Activated T-helper 1 cell treated with anti-CD3 and anti-CD28 coated beads, Interleukin-12 subunit alpha, Interleukin-12 subunit beta, Interleukin-2, Interleukin-4 antibody, amounts not matched to agents 30 ng/mL and 10 ng/mL and 1 ng/mL, durations not matched to agents 14 hours and 24 hours and 36 hours (primary cell): ENCODE measurements at places on chromosomes 2 and 18. TPM values are rescaled to one million over a fixed set of nuclear protein-coding genes. Genes with fewer than 3 reads are reported as not detected.

The ATP8B1 gene
- 0.05 and 0.16 TPM in 2 replicates for total RNA-seq

The GEN1 gene
- 28.1 and 31.8 TPM in 2 replicates for total RNA-seq

The CCBE1 gene
- total RNA-seq: 0.02 TPM in 1 of 2 replicates, not detected in the other

The COL5A2 gene
- 0.08 and 0.22 TPM in 2 replicates for total RNA-seq

The BBS5 gene
- 3.3 and 3.6 TPM in 2 replicates for total RNA-seq

The STPG4 gene
- total RNA-seq: 0.34 TPM in 1 of 2 replicates, not detected in the other

DNA sequence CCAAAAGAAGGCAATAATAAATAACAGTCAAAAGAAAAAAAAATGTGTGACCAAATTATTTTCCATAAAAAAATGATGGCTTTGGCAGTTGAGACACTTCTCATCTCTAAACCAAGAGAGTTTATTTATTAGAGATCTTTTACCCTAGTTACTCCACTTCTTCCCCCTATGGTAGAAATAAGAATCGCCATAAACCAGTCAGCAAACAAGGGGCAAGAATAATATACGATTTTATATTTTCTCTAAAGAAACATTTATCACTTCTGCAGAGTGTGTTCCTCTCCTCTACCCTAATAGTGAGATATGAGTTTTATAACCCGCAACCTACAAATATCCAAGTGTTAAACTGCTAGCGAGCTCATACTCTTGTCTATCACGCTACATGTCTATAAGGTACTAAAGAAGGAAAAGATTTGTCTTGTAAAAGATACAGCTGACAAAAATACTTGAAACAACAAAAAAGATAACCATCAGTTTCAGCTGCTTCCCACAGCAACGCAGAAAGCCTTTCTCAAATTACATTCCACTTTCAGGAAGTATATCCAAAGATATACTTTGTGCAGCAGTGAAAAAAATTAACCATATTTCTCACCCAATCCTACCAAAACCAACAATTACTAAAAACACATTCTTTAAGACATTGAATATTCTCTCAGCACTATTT is 2.3 kb downstream of the RNF103 start:
- H3K4me3 ChIP-seq: peak overlapping the region; percentile 93
- H3K27ac ChIP-seq: peak overlapping the region; percentile 55
- peaks cover 12% of the 10 kb centered on the region for H3K27me3 ChIP-seq
- H3K4me1 ChIP-seq: peaks cover 57% of the 10 kb centered on the region
- peaks cover 25% of the 10 kb centered on the region for H3K36me3 ChIP-seq

DNA sequence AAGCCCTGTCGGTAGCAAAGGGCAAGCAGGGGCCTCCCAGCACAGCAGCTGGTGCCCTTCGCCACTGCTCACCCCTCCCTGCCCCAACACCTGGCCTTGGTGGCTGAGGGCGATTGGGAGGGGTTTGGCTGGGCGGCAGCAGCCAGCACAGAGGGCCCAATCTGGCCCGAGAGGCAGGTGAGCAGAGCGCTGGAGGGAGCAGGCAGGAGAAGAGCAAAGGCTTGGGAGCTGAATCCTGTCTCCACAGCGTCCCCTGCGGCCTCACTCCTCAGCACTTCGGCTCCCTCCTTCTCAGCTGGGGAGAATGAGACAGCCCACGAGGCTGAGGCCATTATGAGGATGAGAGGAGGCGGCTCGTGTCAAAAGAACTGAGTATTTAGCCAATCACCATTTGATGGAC is 74.9 kb upstream of the TAF1B start:
- no peaks in the 10 kb centered on the region for H3K36me3 ChIP-seq
- no peak for DNase-seq
- peaks cover 4% of the 10 kb centered on the region for H3K27me3 ChIP-seq
- no peak overlapping the region for H3K27ac ChIP-seq
- H3K4me1 ChIP-seq: peaks cover 50% of the 10 kb centered on the region

DNA sequence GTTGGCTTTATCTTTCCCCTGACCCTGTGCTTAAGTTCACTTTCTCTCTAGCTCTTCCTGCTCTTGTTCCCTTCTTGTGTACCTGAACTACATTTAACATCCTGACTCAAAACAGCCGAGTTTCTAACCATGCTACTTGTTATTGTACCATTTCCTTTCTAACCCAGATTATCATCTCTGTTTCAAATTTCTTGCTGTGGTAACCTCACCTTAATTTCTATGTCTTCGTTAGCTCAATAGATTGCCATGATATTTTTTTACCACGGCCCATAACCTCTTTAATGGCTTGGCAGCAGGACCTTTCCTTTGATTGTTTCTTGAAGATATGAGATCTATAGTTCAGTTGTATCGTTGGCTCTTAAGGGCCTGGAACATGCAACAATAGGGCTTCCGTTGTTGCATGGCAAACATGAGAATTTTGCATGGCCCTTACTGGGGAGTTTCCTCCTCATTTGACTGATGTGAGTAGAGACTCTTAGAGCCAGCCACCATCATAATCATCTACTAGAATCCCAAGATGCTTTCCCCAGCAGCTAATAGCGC is 11.1 kb downstream of the CFAP36 start:
- H3K36me3 ChIP-seq: peaks cover 39% of the 10 kb centered on the region
- peak overlapping the region; percentile 85 for H3K27ac ChIP-seq
- no peaks in the 10 kb centered on the region for H3K27me3 ChIP-seq
- H3K4me3 ChIP-seq: peak overlapping the region; percentile 4
- H3K4me1 ChIP-seq: peaks cover 18% of the 10 kb centered on the region
- DNase-seq: no peak

DNA sequence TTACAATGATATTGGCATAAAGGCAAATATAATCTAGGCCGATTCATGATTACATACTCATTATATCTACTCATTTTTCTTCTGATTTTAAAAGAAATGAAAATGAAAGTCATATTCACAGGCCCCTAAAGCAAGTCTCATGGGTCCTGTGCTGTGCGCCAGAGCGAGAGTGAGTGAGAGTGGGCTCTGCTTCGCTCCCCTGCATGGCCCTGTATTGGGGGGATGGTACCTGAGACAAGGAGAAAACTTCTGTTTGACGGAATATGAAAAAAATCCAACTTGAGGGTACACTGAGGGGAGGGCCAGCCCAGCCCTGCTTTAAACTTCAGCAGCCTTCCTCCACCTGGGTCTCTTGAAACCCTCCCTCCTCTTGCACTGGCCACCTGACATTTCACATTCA is 81.4 kb upstream of the RGPD5 start:
- DNase-seq: no peak
- no peaks in the 10 kb centered on the region for H3K36me3 ChIP-seq
- H3K4me3 ChIP-seq: no peak overlapping the region
- no peaks in the 10 kb centered on the region for H3K4me1 ChIP-seq
- H3K27me3 ChIP-seq: no peaks in the 10 kb centered on the region

DNA sequence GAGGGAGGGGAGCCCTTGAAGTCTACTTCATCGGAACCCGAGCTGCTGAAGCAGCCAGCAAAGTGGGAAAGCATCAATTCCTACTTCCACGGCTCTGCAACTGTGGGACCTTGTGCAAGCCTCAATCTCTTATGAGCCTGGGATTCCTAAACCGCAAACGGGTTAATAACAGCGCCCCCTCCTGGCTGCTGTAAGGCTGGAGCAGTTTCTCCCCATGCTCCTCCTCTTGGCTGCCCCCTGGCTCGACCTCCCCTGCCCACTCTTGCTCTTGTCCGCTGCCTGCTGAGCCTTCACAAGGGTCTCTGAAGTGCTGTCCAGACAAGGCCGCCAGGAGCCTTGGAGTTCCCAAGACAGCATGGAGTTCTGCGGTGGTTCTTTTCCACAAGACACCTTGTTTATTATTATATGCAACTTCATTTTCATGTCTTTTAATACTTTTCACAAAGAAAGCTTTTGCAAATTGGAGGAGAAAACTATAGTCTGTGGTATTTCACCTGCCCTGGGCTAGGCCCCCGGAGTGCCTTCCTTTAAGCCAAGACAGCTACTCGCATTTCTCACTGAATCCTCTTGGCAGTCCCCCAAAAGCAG is 157.2 kb downstream of the DDX1 start:
- H3K4me3 ChIP-seq: no peak overlapping the region
- H3K27me3 ChIP-seq: no peaks in the 10 kb centered on the region
- H3K27ac ChIP-seq: no peak overlapping the region
- no peaks in the 10 kb centered on the region for H3K36me3 ChIP-seq

DNA sequence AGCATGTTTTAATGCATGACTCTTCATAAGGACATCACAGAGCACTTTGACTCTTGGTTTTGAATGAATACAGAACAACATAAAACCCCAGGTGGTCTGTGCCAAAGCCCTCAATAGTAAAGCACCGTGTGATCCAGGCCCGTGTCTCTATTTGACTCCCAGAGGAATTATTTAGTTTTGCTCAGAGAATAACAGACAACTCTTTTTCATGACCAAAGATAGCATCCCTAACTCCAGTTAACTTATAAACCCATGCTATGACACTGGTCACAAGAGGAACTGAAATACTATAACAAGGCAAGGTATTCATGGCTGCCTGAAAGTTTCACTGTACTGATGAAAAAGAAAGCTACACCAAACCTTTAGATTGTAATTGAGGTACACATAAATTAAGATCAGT is 128.4 kb downstream of the IKZF2 start:
- peaks cover 18% of the 10 kb centered on the region for H3K4me1 ChIP-seq
- H3K4me3 ChIP-seq: no peak overlapping the region
- DNase-seq: no peak
- peaks cover 6% of the 10 kb centered on the region for H3K27me3 ChIP-seq
- H3K36me3 ChIP-seq: no peaks in the 10 kb centered on the region

DNA sequence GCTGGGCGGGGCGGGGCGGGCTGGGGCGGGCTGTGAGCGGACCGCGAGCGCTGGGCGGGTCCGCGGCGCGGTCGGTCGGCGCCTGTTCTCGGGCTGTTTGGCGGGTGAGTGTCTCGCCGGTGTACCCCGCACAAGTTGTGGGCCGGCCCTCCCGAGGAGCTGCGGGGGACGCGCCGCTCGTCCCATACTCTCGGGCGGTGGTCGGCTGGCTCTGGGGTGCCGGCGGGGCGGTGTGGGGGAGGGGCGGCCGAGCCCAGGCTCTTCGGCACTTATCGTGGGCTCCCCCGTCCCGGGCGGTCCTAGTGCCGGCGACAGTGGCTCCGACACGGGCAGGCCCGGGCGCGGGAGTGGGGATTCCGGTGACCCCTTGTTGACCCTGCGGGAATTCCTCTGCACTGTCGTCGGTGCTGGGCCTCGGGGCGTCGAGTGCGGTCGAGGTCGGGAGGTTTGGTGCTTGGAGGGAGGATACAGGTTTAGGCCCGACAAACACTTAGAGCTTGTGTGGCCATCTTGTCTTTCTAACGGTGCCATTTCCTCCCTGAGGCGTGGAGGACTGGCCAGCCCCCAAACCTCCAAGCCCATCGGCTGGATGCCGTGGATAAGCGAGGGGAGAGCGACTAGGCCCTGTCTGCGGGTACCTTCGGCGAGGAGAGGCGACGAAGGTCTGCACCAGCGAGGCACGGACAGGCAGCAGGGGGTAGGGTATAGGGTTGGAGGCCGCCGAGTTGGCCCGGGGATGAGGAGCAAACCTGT is at the start of gene SEPTIN2:
Gene SEPTIN2 (plus strand): TSS at position 47 of the 753 bp plus-strand sequence. CDS start 8,308 bp downstream, outside the sequence.
- H3K4me1 ChIP-seq: peaks cover 74% of the 10 kb centered on the region
- H3K4me3 ChIP-seq: peak within 1 kb of the TSS; percentile 100
- DNase-seq: peak; percentile 74
- peak within 1 kb of the TSS; percentile 100 for H3K27ac ChIP-seq
- peaks cover 2% of the 10 kb centered on the region for H3K27me3 ChIP-seq
- H3K36me3 ChIP-seq: peaks cover 43% of the 10 kb centered on the region

- no peak overlapping the region for H3K4me3 ChIP-seq
- H3K4me1 ChIP-seq: no peaks in the 10 kb centered on the region
- peaks cover under 1% of the 10 kb centered on the region for H3K36me3 ChIP-seq
Observed at GRCh38 chr2:85661139-85661858, 6.7 kb downstream of the SFTPB start.

DNA sequence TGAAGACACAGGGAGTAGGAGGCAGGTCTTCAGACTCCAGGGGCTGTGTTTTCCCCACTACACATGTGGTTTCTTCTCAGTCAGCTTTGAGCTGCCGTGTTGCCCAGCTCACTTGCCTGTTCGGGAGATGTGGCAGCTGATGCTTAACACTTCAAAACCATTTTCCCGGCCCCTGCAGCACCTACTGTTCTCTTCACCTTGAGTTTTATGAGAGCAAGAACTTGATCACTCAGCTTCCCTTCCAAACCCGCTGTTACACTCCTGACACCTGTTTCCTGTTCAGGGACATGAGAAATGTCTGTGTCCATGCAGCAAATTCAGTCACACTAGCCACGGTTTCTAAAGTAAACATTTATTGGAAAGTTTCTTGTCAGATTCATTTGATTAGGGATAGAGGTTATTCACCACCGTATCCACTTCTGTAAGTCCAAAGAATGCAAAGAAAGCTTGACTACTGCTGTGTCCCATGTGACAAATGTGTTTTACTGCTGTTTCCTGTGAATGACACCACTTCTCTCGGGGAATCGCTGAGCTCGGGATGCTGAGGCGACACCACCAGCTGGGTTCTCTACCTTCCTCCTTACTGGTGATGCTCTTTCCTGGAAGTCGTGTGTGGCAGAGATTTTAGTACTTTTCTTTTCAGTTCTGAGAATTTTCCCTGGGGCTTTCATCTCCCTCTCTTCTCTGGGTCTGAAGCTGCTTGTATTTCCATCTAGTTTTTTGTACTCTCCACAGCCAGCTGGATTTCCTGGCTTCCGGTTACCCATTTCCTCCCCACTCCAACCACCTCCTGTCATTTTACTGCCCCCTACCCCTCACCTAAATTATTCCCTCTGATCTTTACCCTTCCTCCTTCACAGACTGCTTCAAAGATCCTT is 91.7 kb downstream of the KLF7 start:
- peaks cover 46% of the 10 kb centered on the region for H3K4me1 ChIP-seq
- no peaks in the 10 kb centered on the region for H3K27me3 ChIP-seq
- DNase-seq: peak; percentile 39
- peak overlapping the region; percentile 71 for H3K4me3 ChIP-seq
- H3K36me3 ChIP-seq: peaks cover 5% of the 10 kb centered on the region
- peak overlapping the region; percentile 79 for H3K27ac ChIP-seq

DNA sequence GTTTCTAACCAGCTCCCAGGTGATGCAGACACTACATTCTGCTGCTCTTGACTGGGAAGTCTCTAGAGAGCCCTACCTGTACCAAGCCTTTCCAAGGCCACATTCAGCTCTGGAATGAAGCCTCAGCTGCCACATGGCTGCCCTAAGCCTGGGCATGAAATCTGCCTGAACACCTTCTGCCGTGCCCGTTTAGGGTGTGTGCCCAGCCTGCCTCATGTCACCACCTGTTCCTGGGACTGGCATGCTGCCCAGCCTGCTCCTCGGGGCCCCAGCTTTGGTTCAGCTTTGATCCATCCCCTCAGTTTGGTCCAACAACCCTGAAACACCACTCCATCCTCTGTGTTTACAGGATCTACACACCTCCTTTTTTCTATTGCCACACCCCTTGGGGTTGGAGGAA is 210.9 kb downstream of the L3MBTL4 start:
- H3K27me3 ChIP-seq: no peaks in the 10 kb centered on the region
- H3K4me1 ChIP-seq: no peaks in the 10 kb centered on the region
- no peak overlapping the region for H3K27ac ChIP-seq
- H3K4me3 ChIP-seq: no peak overlapping the region
- DNase-seq: no peak
- H3K36me3 ChIP-seq: no peaks in the 10 kb centered on the region

GRCh38 chr2:227221120-227221519 is 56.7 kb downstream of the COL4A3 start:
- no peak overlapping the region for H3K4me3 ChIP-seq
- H3K36me3 ChIP-seq: no peaks in the 10 kb centered on the region
- no peak for DNase-seq
- H3K27ac ChIP-seq: no peak overlapping the region

GRCh38 chr2:105645031-105645937 is 99.4 kb upstream of the NCK2 start:
- peaks cover 10% of the 10 kb centered on the region for H3K27me3 ChIP-seq
- no peaks in the 10 kb centered on the region for H3K36me3 ChIP-seq
- H3K4me3 ChIP-seq: no peak overlapping the region
- DNase-seq: no peak
- H3K27ac ChIP-seq: no peak overlapping the region

GRCh38 chr2:8837795-8838140 is 355 bp upstream of the KIDINS220 start:
- peak overlapping the region; percentile 100 for H3K4me3 ChIP-seq
- DNase-seq: no peak
- H3K27me3 ChIP-seq: no peaks in the 10 kb centered on the region
- H3K4me1 ChIP-seq: peaks cover 31% of the 10 kb centered on the region
